Activated CD4-positive, alpha-beta T cell treated with anti-CD3 and anti-CD28 coated beads for 24 hours (primary cell): ENCODE measurements at places on chromosomes 4 and X.

GRCh38 chr4:78721747-78722146 lies 54.4 kb upstream of the BMP2K start:
- DNase-seq = no peak

DNA sequence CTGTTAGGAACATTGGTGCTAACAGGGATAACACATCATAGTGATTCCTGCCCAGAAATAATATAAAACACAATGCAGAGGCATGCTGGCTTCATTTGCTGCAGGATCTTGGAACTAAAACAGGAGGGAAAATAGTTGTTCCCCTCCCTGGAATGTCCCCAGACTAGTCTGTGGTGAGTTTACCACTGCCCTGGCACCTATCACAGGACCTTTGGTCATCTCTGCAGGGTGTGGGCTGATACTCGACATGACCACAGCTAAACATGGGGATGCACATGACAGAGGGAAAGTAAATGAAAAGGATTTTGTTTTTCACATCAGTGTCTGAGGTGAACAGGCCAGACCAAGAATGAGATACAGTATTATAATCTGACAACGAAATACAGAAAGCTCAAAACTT lies 160.2 kb upstream of the DKK2 start:
- DNase-seq = no peak

DNA sequence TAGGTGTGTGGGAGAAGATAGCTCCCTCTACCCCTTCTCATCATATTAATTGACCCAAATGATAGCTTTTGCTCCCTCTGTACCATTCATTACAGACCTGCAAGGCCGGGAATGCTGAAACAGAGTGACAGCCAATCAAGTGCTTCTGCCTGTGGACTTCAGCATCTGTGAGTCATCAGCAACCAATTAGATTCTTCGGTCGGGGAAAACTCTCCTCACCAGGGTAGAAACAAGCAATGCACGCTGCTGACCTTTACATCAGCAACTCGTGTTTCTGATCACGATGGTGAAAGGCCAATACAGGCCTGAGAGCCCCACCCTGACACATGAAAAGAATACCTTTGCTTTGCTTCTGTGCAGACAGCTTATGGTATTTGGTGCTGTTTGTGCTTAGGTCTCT lies 347.2 kb upstream of the DDX53 start:
- no peak for DNase-seq

DNA sequence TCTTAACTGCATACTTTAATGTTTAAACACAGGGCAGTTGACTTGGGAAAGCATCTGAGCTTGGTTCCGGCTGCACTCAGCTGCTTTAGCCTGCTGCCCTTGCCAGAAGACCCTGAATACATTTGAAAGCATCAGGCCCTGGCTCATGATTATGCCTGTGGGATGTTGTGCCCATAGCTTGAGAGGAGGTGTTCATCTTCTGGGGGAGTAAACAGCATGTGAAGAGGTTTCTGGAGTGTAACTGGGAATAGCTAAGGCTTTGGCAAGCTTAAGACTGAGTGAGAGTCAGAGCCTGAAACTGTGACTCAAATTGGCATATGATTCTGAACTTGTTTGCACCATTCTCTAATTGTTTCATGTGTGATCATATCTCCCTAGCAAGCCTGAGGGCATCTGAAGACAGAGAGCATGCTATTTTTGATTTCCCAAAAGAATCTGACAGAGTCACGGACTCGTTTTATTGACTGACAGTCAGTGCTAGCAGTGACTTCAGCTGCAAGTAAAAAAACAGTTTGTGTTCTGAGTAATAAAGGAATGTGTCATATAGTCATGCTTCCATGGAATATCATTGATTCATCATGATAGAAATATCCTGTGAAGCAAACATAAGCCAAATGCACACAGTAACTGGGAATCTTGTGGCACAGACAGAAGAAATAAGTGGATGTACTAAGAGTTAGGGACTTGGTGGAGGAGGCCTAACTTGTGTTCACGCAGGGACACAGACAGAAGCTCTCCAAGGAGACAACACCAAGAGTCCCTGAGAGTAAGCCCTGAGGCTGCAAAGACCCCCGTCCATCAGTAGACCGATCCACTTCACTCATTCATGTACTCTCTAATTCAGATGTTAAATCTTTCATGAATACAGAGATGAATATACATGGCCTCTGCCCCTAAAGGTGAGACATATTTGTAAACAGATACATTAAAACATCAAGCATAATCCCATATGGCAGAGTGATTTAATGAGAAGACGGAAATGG lies 100.7 kb downstream of the SYNPO2 start:
- no peak for DNase-seq
